ENCODE measurements at places on chromosomes 7 and 10.

GRCh38 chr10:125073996-125074395 is 86.4 kb downstream of the CTBP2 start:
- DNase-seq: no peak

DNA sequence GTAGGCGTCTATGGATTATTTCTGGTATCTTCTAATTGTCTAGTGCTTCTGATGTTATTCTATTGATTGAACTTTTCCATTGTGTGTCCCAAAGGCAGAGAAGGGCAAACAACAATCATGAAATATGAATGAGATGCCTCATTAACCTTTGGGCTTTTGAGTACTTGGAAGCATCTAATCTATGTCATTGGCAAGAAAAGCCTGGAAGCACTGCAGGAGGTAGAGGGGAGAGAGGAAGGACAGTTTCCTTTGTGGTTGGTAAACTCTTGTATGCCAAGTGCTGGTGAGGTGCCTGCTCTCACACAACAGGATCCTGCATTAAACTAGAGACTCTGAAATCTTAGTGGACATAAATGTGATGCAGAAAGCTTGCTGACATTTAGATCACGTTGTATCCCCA is 155.2 kb upstream of the TPK1 start:
- no peak for DNase-seq

- no peak for DNase-seq
Observed at GRCh38 chr7:38558761-38559345, 72.3 kb downstream of the AMPH start.

DNA sequence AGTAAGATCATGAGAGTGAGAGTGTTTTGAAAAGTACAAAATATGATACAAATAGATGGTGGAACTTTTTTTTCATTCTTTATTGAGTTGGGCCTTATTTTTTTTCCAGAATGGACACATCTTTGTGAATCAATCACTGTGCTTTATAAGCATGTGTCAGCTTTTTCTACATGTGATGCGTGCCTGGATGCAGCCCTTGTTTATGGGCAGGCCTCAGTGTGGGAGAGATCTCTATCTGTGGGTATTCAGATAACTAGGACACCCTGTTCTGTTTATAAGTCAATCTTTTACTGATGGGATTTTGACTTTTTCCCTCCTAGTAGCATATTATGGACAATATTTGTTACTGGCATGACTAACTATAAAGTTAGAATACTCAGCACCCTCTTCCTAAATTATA is 42.9 kb upstream of the IKZF1 start:
- no peak for DNase-seq

GRCh38 chr10:69426376-69426727 is 9.6 kb upstream of the TACR2 start:
- DNase-seq: no peak

DNA sequence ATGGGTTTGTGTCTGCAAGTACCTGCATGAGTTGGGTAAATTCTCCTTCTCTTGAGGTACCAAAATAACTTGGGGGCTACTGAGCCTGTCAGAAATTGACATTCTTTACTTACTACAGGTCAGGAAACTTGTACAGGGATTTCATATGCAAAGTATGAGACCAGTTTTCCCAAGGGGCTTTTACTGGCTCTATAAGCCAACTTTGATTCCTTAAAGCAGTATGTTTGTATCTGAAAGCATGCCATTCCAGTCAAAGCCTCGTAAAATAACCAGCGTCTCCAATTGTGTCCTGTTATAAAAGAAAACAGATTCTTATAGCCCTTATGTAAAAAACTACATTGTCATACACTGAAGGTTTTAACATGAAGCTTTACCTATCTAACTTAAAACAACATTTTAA is 90.2 kb downstream of the ZNF467 start:
- DNase-seq: no peak

GRCh38 chr7:18505870-18506460 is 10.4 kb downstream of the HDAC9 start:
- DNase-seq: no peak

DNA sequence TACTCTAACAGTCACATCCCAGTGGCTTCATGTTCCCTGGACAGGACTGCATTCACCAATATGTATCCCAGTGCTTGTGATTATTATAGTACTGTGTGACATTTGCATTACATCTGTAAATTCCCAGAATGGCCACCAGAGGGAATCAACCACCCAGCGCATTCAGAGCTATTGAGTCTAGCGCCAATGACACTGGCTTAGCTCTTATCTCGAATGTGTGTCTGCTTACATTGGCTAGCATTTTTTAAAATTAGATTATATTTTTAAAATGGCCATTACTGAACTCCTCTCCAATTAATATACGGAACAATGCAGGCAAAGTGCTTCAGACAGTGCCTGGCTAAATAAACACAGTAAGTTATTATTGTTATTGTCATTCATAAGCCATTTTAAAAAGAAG is 36.3 kb downstream of the TRIL start:
- DNase-seq: peak; percentile 79

GRCh38 chr10:13769946-13770345 is 183.2 kb downstream of the PRPF18 start:
- no peak for DNase-seq

- DNase-seq: no peak
Observed at GRCh38 chr7:17532861-17533404, 234.5 kb downstream of the AHR start.

- no peak for DNase-seq
Observed at GRCh38 chr10:60347270-60347669, 42.4 kb downstream of the ANK3 start.

- DNase-seq: no peak
Observed at GRCh38 chr10:77197544-77197943, 440.1 kb downstream of the KCNMA1 start.

- DNase-seq: no peak
Observed at GRCh38 chr7:8382004-8382730, 51.2 kb upstream of the NXPH1 start.

- peak; percentile 76 for DNase-seq
Observed at GRCh38 chr10:132418527-132419416, 21.8 kb downstream of the PWWP2B start.

DNA sequence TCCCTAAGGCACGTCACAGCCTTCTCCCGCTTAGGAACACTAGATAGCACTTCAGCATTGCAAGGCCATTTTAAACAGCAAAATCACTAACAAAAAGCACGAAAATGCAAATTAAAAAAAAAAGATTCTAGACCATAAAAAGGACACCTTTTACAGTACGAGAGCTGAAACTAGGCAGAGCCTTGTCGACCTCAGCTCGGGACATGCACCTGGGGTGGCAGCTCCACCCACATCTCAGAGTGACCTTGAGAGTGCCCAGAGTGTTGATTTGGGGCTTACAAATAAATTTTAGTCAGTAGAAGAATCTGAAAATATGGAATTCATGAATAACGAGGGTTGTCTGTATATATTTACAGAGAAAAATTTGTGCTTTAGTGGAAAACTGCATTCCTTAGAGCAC is 1.1 kb downstream of the MRPS24 start:
- no peak for DNase-seq

DNA sequence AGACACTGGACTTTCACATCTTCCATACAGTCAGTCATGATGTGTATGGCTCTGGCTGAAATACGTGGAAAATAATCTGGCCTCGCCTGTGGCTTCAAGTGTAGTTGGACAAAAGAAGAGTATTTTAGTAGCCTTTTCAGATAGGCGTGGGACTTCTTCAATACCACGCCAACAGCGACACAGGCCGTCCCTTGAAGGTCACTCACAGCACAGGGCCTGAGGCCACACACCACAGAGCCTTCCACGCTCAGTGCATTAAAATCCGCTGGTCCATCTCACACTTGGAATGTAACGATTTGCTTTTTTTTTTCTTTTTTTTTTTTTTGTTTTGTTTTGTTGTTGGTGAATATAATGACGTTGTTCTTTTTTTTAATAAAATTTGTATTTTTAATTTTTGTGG is 51.8 kb upstream of the SUN1 start:
- no peak for DNase-seq

- DNase-seq: no peak
Observed at GRCh38 chr7:15236952-15237351, 324.9 kb downstream of the AGMO start.

DNA sequence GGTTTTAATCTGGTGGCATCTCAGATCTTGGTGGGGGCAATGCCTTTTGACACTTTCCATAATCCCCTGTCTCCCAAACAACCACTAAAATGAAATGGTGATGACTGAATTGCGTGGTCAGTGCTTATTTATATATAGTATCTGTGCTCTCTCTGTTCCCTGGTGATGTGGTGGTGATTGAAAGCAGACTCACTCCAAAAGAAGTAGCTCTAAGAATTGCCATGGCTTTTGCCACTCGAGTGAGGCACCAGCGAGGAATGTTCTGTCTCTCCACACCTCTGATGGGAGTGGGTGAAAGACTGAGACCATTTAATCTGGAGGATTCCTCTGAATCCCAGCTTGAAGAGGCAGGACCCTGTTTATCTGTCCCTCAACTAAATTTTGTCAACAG is 2.8 kb downstream of the DUSP5 start:
- DNase-seq: no peak

Measured in NCI-H460 (cell line).